ENCODE measurements at places on chromosomes 2 and 18. TPM values are rescaled to one million over a fixed set of nuclear protein-coding genes. Genes with fewer than 3 reads are reported as not detected.
A peak's percentile ranks its signal among the peaks of the same experiment; 100 is the strongest.

DNA sequence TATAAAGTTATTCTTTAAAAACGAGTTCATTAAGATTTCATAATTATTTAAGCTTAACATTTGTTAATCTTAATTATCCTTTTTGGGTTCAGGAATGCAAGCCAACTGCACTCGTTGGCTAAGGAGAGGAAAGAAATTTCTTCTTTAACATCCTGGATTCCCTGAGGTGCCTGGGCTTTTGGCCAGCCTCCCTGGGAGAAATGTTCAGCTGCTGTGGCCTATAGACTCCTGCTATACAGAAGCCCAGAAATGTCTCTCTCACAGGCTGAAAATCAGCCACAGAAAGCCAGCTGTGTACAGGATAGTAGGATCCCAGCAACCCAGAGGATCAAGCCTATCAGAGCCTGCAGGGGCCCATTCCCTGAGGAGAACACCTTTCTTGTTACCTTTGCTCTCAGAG is 430.3 kb downstream of the XIRP2 start:
- DNase-seq: no peak

GRCh38 chr2:236602678-236603077 is 33.1 kb downstream of the ACKR3 start:
- DNase-seq: no peak

- no peak for DNase-seq
These were observed 35.2 kb upstream of the TTC32 start for GRCh38 chr2:19937004-19937403.

DNA sequence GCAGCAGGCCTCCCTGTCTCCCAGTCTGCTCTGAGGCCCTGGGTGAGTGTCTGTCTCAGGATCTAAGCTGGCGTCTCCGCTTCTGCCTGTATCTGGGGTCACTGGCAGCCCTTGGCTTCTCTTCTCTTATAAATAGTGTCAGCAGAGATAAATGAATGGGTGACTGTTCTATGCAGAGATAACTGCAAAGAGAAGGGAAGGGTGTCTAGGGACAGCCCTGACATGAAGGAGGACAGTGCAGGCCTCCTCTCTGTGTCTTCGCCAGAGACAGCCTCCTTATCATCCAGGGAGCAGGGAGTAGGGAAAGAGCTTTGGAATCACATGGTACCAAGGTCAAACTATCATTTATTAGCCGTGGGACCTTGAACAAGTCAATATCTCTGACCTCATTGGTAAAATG is 28.3 kb upstream of the GMPPA start:
- no peak for DNase-seq

GRCh38 chr2:128472789-128473174 is 154.1 kb upstream of the HS6ST1 start:
- DNase-seq: no peak

DNA sequence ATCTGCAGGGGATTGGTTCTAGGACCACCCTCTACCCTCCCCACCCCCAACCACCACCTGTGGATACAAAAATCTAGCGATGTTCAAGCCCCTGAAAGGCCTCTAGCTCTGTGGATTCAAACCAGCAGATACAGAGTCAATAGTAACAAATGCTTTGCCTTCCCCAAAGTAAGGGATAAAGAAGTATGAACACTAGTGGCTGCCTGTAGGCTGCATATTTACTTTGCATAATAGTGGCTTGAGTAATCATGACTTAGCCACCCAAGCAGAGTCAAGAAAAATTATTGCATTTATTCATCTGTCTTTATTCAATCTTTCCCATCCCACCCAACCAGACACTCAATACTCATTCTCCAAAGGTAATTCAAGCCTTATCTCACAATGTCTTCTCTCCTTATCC is 43.8 kb downstream of the SOCS6 start:
- DNase-seq: no peak

- DNase-seq: no peak
These were observed 155.4 kb downstream of the ARL4C start for GRCh38 chr2:234341306-234341985.

DNA sequence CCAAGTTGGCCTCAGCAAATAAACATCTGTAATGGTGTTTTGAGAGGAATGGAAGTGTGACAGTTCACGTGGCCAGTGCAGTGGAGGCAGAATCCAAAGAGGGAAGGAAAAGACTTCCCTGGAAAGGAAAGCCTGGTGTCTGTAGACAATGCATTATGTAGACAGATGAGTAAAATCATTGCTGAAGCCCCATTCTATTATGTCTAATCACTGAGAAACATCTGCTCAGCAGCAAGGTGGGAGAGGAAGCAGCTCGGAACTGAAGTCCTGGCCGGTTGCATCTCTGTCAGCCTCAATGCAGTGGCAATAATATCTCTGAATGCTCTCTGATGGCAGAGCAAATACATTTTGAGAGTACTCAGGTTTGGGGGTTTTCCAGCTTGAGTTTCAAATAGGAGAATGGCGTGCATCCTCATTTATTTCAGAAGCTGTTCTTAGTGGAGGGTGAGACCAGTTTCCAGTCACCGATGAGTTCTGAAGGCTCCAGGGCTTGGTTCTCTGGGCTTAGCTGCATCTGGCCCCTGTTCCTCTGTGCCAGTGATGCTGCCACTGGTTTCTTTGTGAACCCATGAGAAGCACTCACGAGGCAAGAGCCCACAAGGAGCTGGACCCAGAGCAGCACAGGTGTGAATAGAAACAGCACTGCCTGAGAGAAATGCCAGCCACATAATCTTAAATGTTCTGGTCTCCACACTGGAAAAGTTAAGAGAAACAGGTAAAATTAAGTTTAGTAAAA is 63.3 kb downstream of the RPIA start:
- DNase-seq: no peak

DNA sequence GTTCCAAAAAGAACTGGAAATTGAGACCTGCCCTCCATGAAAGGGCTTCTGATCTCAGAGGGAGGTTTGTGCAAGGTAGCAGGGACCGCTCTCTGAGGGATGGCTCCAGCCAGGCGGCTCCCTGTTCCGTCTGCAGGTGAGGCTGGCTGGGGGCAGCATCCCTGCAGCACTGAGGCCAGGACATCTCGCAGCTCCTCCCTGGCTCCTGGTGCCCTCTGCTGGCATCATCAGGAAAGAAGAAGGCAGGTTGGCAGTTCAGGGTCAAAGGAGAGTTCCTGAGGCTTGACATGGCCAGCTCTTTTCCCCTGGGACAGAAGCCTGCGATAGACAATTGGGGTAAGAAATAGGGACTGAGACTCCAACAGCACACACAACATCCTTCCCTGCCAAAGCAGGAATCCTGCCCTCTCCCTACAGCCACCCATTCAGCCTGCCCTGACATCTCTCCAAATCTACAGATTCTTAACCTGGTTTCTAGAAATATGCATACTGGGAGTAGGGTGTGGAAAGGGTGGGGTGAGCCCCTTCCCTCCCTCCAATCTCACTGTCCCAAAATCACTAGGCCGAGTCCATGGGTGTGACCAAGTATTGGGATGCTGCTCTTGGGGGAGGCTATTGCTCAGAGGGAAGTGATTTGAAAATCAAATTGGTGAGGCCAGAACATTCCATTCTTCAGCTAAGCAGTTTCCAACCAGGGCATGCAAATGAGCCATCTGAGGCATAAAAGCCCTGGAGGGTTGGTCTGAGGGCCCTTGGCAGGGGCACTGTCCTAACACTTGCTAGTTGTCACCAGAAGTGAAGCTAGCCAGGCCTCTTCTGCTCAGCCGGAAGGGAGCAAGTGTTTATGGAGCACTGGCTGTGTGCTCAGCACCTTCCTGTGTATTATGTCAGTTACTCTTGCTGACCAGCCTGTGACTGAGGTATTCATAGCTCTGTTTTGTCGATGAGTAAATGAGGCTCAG is 185.4 kb downstream of the TFCP2L1 start:
- DNase-seq: no peak

DNA sequence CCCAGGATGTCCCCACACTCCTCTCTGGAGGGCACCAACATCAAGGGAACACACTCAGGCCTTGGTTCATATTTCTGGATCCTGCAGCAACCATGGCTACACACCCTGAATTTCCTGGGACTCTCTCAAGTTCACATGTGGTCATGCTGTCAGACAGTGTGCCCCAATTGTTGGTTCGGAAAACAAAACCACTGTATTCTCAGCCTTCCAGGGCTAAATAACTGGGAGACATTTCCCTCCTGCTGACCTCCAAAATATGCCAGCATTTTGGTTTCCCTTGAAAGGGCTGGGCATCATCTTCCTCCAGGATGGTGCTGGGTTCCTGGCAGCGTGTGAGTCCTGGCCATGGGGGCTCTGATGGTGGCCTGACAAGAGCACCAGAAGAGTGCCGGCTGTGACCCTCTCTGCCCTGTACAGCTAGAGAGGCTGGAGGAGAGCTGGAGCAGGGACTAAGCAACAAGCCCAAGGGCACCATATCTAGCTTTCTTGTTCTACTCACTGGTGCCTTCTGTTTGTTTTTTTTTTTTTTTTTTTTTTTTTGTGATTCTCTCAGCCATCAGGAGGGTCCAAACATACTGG is 37.5 kb upstream of the WIPF1 start:
- DNase-seq: peak; percentile 19

- DNase-seq: no peak
These were observed 19.5 kb upstream of the ID2 start for GRCh38 chr2:8662239-8662879.

- DNase-seq: no peak
These were observed 377.1 kb downstream of the TNS1 start for GRCh38 chr2:217625557-217626169.

DNA sequence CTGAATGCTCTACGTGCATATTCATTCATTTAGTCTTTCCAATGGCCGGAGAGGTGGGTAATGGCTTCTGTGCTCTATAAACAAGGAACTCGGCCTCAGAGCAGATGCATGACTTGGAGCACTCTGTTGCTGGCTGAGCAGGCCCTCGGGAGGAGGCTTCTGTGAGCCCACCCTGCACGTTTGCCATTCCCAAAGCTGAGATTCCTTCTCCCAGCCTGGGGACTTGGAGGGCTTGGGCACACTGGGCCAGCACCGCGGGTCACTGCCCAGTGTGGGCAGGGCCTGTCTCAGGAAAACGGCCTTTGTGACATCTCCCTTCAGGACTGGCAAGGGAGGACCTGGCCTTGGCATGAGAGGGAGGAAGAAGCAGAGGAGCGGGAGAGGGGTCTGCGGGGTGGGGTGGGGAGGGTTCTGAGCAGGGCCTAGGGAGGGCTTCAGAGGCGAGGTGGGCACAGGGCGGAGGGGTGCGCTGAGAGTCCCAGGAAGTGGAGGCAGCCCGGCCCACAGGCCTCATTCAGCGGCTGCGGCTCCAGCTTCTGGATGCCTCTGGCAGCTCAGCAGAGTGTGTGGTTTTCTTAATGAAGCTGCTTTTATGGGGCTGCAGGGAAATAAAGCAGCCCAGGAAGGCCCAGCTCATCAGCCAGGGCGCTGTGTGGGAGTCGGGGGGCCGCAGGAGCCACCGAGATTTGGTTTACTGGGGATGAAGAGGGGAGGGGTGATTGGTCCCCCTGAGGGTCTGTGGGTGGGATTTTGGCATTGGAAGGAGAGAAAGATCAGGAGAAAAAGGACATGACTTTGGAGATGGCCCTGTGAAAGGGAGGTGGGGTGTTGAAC is 51.7 kb upstream of the OTOF start:
- DNase-seq: no peak

DNA sequence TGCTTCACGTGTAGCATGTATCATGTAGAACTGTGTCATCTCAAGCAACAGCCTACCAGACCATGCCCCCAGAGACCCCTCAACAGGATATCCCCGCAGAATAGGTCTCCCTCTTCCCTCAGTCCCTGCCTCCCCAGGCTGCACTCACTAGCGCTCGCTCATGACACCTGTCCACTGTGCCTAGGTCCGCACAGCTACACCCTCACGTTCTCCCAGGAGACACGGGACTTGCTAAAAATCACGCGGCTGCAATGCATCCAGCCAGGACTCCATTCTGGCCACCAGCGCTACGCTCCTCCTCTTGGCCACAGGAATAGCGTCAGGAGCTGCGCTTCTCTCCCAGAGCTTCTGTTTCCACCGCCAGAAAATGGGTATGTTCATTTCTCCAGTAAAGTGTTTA is 2.5 kb downstream of the PXDN start:
- no peak for DNase-seq

- no peak for DNase-seq
These were observed 107.7 kb downstream of the HDAC4 start for GRCh38 chr2:239292959-239293774.

DNA sequence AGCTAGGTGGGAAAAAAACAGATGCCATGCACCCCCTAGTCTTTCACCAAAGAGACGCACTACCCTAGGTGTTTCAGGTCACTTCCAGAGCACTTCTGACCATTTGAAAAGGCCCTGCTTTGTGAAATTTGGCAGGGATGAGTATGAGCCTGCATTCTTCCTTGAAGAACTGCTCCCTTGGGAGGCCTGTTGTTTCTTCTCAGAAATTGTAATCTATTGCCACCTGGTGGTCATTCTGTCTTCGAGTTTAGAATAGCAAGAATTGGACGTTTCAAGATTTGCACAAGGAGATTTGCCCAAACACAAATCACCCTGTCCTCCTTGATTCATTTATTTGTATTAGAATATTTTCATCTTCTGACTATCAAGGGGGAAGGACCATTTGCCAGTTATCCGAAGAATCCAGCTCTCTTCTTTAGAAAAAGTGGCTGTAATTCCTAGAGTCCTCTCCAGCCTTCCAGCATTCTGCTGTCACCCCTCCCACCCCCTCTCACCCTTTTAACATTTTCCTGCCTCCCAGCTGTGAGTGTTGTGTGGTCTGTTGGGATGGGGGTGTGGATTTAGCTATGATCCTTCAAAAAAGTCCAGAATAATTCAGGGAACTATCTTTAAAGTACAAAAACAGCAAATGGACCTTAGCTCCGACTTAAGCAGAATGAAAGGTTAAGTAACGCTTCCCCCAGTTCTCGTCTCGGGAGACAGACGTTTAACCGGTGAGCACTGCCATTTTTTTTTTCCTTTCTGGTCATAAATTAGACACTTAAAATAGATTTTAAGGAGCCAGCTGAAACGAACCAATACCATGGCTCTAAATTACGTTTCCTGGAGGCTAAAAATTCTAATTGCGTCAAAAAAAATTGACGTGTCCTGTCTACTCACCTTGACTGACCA is 3.7 kb upstream of the GAD1 start:
- DNase-seq: no peak

- no peak for DNase-seq
These were observed 122.1 kb upstream of the HS6ST1 start for GRCh38 chr2:128440666-128441340.

GRCh38 chr2:214242797-214243196 is 168.1 kb upstream of the VWC2L start:
- DNase-seq: no peak

DNA sequence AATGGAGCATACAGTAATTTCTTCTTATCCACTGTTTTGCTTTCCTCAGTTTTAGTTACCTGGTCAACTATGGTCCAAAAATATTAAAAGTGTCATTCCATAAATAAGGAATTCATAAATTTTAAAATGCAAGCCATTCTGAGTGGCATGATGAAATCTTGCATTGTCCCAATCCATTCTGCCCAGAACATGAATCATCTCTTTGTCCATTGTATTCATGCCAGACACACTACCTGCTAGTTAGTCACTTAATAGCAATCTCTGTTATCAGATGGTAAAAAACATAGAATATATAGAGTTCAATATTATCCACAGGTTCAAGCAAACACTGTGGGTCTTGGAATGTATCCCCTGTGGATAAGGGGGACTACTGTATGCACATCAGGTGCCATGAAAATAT is 872.2 kb upstream of the NXPH2 start:
- DNase-seq: no peak

PID1 gene
- total RNA-seq: not detected

CELF4 gene
- total RNA-seq: not detected

IL36RN gene
- total RNA-seq: not detected

GALNT5 gene
- not detected for total RNA-seq

ANKRD36C gene
- total RNA-seq: 47.2 TPM

OLA1 gene
- total RNA-seq: 157 TPM

SULT1C2 gene
- not detected for total RNA-seq

ASTL gene
- total RNA-seq: 2.5 TPM

LOXHD1 gene
- 0.07 TPM for total RNA-seq

CAPN14 gene
- 0.51 TPM for total RNA-seq

DAW1 gene
- total RNA-seq: not detected

RIT2 gene
- not detected for total RNA-seq

QPCT gene
- total RNA-seq: 0.51 TPM
